Fibroblast of skin of right quadriceps (primary cell): ENCODE measurements at places on chromosomes 7 and 10.

DNA sequence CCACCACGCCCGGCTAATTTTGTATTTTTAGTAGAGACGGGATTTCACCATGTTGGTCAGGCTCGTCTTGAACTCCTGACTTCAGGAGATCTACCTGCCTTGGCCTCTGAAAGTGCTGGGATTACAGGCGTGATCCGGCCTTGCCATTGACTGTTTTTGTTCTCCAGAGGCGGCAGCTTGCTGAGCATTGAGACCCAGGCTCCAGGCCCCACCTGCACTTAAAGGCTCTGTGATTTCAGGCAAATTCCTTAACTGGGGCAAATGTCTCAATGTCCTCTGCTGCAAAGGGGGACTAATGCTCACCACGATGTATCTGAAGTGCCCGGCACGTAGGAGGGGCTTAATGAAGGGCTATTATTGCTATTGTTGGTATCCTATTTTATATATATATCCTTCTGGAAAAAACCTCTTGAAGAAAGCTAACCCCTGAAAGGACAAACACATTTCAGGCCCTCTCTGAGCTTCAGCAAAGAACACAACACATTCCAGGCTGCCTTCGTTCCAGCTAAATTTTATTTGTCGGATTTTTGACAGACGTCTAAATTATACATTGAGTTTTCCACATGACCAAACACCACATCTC, 29.0 kb downstream of the TRIM8 start:
- no peak for DNase-seq

DNA sequence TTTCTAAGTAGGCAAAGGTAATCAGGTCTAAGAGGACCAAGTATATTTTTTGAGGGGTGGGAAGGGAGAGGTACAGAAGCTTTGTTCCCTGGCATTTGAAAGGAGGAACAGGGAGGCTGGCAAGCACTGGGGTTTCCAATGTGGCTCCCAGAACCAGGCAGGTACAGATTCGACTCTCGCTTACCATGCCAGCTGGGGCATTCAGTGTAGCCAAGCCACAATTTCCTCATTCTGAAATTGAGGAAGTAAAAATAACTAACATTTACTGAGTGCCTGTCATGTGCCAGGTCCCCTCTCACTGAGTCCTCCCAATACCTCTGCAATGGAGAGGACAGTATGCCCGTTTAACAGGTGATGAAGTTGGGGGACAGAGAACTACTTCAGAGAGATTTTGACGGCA, 45.9 kb upstream of the BET1 start:
- no peak for DNase-seq

DNA sequence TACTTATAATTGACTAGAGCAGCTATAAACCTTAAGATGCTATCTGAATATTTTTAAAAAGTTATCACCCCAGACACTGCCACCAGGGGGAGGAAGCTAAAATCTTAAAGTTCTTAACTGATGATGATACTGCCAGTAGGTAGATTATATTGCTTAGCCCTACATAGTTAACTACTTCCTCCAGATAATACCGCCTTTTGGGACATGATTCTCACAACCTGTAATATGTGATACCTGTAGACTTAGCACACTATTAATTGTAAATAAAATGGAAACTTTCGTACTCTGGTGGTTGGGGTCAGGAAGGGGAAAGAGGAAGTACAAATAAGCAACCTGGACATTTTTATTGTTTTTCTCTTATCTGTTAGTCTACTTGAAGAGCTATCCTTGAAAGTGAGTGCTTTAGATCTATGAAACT, 268.9 kb downstream of the ADK start:
- peak; percentile 24 for DNase-seq

DNA sequence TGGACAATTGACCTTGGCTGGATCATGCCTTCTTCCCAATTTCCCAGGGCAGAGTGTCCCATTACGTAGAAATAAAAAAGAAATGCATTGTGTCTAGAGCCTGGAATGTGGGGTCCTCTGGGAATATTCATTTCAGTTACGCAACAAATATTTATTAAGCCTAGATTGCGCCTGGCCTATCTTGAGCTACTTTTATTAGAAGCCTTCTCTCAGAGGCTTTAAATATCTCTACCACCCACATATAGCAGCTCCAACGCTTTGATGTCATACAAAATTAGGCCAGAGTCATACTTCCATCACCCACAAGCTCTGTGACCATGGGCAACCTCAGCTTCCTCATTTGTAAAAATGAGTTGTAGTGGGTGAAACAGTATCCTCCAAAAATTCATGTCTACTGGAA, 24.9 kb upstream of the CARD11 start:
- DNase-seq = no peak

DNA sequence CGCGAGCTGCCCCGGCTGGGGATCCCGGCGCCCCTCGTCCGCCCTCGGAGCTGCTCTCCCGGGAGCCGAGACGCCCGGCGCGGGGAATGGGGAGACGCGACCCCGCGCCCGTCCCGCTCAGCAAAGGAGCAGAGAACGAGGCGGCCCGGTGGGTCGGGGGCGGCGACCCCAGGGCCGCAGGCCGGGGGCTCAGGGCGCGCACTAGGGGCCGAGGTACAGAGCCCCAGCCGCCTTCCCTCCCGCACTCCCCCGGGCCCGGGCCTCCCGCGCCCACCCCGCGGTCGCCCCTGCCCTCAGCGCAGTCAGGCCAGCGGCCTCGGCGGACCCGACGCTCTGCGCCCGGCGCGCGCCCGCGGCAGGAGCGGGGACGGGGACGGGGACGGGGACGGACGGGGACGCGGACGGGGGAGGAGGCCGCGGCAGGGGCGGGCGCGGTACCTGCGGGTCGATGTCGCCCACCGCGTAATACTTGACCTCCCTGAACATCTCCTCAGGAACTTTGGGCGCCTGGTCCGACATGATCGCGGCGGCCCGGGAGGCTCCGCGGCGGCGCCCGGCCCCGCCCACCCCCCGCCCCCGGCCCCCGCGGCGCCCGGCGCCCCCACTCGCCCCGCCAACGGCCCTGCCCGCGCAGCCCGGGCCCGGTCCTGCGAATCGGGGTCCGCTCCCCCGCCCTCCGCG, 373 bp downstream of the PAXIP1 start:
- no peak for DNase-seq

DNA sequence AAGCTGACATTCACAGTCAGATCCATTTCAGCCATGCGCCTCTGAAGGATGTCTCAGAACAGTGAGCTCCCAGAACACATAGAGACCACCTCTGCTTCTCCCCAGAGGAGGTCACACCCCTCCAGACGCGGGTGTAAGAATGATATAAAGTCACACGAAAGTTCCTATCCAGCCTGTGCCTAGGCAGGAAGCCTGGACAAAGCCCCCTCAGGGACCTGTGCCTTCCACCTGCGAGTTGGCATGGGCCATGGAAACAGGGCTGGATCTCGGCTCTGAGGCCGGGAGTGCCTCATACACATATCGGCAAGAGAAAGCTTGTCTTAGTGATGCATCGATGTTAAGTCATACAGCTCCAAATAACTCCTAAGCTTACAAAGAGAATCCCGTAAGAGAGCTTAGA, 5.0 kb downstream of the VIPR2 start:
- no peak for DNase-seq

GRCh38 chr7:150566123-150566522, 1.1 kb upstream of the GIMAP4 start:
- no peak for DNase-seq

DNA sequence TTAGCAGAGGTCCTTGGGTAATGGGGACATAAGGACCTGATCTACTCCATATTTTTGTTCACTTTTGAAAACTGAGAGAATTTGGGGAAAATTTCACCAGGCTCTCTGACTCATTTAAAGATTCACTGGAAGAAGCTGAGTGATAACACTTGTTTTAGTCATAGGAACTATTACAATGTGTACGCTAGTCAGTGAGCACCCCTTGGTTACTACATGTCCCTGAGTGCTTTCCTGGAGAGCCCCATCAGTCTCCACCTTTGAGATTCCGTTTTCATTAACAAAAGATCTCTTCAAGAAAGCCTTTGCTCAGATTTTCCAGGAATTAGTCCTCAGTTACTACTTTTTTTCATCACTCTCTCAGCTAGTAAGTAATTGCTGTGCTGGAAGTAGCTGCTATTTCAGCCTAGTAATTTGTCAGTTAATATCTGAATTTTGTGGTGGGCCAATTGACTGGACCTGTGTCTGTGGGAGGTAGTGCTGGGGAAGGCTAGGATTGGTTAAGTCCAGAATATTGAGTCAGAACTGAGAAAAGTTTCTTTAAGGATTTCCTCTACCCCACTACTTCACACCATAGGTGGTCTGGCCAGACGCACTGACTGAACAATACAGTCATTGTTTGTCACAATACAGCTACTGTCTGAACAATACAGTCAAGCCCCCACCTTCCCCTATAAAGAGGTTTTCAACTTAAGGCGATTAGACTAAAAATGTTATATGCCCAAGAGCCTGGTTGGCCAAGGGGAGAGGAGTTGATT, 235.0 kb downstream of the CCDC7 start:
- no peak for DNase-seq

- DNase-seq = no peak
Observed at GRCh38 chr7:365593-365992, 75.6 kb downstream of the FOXL3 start.

DNA sequence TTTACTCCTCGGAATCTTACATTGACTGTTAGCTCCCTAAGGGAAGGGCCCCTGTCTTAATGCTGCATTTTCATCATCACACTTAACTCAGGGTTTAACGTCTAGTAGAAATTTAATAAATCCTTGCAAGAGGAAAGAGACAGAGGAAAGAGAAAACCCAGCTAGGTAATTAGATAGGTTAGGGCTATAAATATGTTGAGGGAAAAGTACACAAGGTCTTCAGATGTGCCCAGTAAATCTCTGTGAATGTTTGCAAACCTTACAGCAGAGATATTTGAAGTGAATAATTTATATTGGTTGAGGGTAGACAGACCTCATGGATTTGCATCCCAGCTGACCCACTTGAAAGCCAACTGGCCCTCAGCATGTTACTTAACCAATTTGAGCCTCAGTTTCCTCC, 315.5 kb upstream of the NPVF start:
- no peak for DNase-seq

DNA sequence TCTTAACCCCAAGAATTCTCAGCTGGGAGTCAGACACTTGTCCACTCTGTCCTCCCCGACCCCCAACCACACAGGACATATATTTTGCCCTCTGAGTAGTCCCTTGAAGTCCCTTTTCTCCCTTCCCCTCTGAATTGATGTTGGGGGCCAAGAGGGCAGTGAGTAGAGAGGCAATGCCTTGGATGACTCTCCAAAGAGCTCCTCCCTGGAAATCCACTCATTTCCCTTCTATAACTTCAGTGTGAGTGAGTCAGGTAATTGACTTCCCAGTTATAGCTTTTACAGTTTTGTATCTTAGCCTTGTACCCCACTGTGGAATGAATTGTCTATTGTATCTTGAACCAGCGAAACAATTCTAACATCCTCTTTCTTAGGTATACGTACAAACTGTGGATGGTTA, 9.2 kb upstream of the ODAD2 start:
- DNase-seq = no peak

- DNase-seq = no peak
Observed at GRCh38 chr10:7243873-7244272, 167.0 kb downstream of the SFMBT2 start.

- peak; percentile 72 for DNase-seq
Observed at GRCh38 chr10:31697271-31698180, 231.1 kb downstream of the ARHGAP12 start.

DNA sequence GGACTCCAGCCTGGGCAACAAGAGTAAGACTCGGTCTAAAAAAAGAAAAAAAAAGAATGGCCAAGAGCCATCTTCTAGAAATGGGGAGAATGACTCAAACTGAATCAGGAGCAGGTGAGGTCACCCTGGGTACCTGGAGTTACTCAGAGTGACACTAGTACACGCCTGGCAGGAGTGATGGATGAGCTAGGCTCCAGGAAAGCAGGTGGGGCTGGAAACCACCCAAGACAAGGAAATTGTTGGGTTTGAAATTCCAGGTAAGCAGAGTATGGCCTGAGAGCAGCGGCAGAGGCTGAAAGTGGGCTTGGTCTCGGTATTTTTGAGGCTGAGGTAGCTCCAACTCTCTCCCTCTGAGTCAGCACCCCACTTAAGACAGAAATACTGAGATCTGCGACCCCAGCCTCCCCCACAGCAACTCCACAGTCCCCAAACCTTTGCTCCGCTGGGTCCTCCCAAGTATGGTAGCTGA, 18.5 kb downstream of the DDIT4 start:
- DNase-seq = no peak

DNA sequence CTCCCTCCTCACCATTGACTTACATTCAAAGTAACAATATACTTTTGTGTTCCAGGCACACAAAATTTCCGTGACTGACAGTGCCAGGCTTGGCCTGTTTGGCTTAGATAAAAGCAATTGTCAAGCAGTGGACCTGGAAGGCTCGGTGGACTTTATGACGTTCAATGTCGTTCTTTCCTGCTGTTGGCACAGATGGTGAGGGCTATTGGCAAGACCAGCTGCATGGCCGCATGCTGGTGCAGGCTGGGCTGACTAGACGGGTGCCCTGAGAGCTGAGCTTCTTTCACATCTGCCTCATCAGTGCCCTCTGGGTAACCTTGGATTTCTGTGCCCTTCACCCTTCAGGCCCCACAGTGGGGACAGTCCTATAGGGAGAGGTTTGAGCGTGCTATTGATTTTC, 45.2 kb downstream of the WIPF3 start:
- no peak for DNase-seq

DNA sequence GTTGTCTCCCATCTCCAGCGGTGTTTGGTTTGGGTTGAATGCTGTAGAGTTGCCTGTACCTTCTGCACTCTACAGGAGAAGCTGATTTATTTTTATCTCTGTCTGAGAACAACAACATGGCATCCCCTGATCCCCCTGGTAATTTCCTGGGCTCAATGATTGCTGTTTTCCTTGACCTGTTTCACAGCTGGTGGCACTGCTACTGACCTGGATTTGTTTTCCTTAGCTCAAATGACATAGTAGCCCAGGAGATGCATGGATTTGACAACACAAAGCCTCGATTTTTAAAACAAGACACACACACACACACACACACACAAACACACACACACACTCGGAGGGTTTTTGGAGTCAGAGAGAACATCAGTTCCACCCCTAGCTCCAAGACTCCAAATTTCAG, 301.6 kb downstream of the NRG3 start:
- no peak for DNase-seq

DNA sequence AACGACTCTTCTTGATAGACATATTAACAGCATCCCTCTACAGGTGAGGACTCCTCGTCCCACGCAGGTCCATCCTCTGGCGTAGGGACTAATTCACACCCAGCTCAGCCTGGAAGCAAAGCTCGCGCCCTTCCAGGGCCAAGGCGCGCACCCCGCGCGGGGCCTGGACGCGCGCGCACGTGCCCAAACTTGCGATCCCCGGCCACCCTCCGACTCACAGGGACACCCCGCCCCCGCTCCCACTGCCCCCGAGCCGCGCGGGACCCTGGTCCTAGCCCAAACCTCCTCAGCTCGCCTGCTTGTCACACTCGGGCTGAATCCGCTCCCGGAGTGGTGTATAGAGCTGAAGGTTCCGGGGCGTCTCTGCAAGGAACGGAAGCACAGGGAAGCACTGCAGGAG, 76.9 kb downstream of the ZNF248 start:
- DNase-seq = no peak

- DNase-seq = no peak
Observed at GRCh38 chr10:79061441-79062315, 7.1 kb upstream of the ZMIZ1 start.

DNA sequence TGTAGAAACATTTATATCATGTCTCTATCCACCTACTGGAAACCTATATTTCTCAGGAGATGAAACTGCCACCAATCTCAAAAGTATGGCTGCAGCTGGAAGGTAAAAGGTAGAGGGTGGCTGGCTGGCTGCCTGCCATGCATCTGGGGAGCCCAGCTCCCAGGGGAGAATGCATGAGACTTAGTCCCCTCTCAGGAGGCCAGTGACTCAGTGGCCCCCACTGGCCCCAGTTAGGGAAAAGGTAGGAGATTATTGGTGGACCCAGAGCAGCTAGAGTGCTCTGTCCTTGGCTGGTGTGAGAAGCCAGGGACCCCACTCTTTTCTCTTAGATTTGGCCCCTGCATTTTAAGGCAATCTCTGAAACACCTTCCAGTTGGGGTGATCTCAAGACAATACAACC, 6.8 kb upstream of the NKX2-3 start:
- no peak for DNase-seq
